ENCODE measurements at places on chromosomes 11 and 22.

- no peak for DNase-seq
These were observed 85.2 kb downstream of the APOL5 start for GRCh38 chr22:35802885-35803284.

DNA sequence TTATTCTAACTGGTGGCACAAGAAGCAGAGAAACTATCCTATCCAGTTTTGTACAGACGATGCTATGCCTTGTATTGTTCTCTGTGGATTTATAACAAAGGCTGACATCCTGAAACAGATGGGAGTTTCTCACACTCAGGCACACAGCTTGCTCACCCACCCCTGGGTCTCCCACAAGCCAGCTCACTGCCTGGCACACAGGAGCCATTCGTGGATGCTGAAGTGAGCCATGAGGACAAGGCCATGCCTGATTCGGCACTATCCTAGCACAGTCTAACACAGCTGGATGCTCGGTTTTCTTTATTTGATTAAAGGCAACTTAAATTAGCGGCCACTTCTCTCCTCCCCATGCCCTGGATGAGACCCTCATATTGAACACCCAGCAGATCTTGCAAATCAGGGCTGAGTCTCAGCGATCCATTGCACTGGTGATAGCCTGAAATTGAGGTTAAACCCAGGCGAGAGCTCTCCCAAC lies 25.7 kb upstream of the TMPRSS4 start:
- DNase-seq: no peak

GRCh38 chr22:38868886-38869381 lies 3.1 kb downstream of the CBX6 start:
- DNase-seq: peak; percentile 79

GRCh38 chr11:128714881-128715280 lies 21.0 kb downstream of the FLI1 start:
- DNase-seq: no peak

GRCh38 chr11:86916330-86916729 lies 38.9 kb downstream of the FZD4 start:
- DNase-seq: no peak

DNA sequence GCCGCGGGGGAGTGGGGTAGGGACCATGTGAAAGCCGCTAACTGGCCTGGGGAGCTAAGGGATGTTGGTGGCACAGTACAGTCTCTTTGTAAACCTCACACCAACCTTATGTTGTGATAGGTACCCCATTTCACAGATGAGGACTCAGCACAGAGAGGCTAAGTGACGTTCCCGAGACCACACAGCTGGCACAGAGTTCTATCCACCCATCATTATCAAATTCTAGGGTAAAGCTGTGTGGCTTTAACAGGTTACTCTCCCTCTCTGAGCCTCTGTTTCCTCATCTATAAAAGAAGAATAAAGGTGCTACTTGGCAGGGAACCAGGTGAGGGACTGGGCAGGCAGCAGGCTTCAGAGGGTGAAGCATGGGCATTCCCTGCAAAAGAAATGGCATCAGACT lies 1.4 kb upstream of the GDPD5 start:
- no peak for DNase-seq

DNA sequence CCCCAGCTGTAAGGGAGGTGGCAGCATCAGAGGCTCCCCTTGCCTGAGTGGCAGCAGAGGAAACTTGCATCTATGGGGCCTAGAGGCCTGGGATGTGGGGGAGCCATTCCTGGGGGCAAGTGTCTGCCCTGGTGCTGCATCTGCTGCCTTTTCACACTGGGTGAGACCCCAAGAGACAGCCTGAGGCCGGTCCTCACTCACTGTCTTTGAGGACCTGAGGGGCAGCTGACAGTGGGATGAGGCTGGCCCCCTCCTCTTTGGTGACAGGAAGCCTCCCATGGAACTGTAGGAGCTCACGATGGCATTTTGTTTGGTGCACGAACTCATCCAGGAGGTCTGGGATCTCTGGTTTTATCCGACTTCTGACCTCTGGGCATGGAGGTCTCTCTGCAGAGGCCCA lies 82.2 kb upstream of the PRODH start:
- DNase-seq: no peak

DNA sequence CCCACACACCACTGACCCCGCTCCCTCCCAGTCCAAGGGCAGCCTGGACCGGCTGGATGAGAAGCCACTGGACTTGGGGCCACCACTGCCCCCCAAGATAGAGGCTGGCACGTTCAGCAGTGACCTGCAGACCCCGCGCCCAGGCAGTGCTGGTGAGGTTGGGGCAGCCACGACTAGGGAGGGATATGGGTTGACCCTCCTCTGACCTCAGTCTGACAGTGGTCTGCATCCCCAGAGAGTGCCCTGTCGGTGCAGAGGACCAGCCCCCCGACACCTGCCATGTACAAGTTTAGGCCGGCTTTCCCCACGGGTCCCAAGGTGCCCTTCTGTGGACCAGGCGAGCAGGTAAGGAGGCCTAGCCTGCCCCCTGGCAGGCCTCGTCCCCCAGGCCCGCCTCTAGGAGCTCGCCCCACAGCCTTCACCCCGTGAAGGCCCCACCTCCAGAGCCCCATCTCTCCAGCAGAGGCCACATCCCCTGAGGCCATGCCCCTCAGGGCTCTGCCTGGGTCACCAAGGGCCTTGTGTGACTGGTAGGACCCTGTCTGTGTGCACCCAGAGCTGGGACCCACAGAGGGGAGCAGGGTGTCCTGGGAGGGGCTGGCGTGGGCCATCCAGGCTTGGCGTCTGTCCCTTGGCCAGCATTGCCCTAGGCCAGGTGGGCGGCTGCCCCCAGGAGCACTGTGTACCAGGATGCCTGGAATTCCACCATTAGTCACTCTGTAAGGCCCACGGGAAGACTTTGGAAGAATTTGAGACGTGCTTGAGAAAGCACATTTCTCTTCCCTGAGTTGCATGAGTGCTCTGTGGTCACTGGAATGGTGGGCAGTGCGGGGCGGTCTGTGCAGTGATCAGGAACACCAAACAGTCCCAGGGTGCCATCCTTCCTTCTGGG lies 9.4 kb downstream of the CCDC188 start:
- DNase-seq: no peak

- DNase-seq: no peak
These were observed 16.1 kb downstream of the APLP2 start for GRCh38 chr11:130085671-130086290.

- no peak for DNase-seq
These were observed 17.2 kb upstream of the BMAL1 start for GRCh38 chr11:13260201-13260962.

GRCh38 chr11:8313504-8314090 lies 49.9 kb upstream of the LMO1 start:
- no peak for DNase-seq

GRCh38 chr11:27455667-27456066 lies 16.9 kb downstream of the LGR4 start:
- DNase-seq: no peak

DNA sequence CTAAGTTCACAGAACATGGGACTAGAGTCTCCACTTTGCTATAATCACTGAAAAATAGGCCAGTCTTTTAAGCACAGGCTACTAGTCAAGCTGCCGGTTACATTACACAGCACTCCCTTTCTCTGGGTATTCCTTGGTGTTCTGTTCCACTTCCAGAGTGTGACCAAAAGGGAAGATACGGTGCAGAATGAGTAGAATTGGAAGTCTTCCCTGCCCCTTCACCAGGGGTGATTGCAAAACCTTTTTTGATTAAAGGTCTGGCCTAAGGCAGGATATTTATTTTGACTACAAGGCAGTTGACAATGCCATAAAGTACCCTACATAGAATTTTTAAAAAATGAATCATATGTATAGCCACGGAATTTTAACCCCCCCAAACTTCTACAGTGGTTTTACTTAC lies 59.6 kb upstream of the ADORA2A start:
- no peak for DNase-seq

DNA sequence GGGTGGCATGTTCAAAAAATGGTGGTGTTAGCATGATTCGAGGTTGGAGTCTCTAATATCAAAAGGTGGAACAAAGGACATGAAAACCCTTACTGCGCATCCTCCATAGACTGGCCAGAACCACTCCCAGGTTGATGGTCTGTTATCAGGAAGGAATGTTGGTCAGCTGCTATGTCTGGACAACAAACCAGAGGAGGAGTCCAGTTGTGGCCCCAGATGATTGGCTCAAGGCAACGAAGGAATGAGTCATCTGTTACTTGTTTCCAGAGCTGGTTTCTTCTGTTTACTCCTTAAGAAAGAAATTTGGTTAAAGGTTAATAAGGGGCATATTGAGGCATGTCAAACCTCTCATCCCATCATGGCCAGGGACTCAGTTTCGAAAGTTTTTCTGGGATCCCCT lies 56.8 kb upstream of the GRIA4 start:
- no peak for DNase-seq

DNA sequence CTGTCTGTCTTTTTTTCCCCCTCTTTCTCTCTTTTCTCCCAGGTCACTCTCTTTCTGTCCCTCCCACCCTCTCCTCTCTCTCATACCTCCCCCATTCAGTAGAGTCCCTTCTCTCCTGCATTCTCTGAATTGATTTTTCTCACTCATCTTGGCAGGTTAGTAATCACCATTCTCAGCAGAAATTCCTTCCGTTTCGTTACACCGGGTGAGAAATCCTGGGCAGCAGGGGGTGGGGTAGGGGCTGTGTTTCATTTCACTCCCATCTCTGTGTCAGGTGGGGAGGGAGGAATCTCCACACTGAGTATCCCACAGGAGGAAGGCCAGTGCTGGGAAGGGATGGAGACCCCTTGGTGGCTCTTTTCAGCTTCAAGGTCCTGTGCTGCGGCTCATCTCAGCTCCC lies 253.5 kb downstream of the MIAT start:
- no peak for DNase-seq

- DNase-seq: no peak
These were observed 4.2 kb downstream of the GRAMD1B start for GRCh38 chr11:123434262-123434661.

- DNase-seq: no peak
These were observed 69.7 kb upstream of the SEPTIN5 start for GRCh38 chr22:19644314-19645223.

GRCh38 chr11:87259736-87260135 lies 222.0 kb downstream of the TMEM135 start:
- no peak for DNase-seq

DNA sequence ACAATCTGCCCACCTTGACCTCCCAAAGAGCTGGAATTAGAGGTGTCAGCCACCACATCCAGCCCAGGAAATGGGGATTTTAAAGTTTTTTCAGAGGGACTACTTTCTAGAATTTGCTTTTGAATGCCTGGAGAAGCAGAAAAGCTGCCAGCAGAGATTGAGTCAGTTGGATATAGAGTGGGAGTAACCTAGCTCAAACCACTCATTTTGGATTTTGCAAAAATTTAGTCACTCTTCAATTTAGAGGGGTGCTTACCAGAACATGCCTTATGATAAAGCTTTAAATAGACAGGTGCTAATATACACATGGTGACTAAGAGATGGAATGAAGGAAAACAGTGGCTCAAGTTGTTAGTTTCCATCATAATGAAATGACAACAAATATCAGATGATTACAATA lies 26.5 kb upstream of the PSMA1 start:
- no peak for DNase-seq

- DNase-seq: no peak
These were observed 379 bp upstream of the RAB38 start for GRCh38 chr11:88175569-88176075.

GRCh38 chr11:31326470-31327148 lies 42.9 kb downstream of the DCDC1 start:
- no peak for DNase-seq

DNA sequence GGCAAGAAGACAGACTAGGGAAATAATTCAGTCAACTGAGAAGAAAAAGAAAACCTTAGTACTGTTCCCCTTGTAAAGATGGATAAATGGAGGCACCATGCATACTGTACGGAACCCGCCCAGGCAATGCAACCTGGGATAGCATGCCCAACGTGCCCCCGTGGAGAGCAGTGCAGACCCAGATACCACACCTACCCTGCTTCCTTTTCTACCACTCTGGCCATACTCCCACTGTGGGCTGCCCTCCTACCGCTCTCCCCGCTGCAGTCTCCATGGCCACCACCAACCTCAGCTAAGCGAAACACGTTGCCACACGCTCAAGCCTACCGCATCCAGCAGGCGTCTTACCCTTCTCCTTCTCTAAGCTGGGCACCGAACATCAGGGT lies 117.4 kb upstream of the SERPIND1 start:
- DNase-seq: no peak

- DNase-seq: no peak
These were observed 19.6 kb upstream of the KCNJ11 start for GRCh38 chr11:17408026-17408425.

- DNase-seq: peak; percentile 55
These were observed 22.4 kb upstream of the MYH9 start for GRCh38 chr22:36409911-36410756.

DNA sequence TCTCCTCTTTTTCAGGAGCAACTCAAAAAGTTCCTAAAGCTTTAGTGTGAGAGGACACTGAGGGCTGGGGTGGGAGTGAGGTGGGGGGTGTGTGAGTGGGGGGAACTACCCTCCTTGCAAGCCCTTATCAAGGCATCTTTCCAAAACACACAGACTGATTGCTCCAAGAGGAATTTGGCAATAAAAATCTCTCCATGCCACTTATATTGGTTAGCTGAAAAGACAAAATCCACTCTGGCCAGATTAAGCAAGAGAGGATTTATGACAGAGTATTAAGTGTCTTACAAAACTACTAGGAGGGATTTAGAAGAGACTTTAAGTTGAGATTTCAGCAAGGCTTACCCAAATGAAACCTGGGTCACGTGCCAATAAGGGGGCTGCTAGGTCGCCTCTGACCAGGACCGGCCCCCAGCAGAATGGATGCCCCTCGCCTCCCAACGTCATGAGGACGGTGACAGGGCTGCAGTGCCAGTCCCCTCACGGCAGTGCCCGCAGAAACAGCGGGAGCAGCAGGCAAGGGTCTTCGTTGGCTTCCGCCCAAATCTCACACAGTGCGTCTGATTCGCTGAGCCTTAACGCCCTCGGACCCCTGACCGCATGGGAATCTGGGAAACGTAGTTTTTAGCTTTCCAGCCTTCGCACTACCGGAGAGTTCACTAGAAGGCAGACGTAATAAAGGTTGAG lies 22.1 kb upstream of the CTR9 start:
- no peak for DNase-seq

DNA sequence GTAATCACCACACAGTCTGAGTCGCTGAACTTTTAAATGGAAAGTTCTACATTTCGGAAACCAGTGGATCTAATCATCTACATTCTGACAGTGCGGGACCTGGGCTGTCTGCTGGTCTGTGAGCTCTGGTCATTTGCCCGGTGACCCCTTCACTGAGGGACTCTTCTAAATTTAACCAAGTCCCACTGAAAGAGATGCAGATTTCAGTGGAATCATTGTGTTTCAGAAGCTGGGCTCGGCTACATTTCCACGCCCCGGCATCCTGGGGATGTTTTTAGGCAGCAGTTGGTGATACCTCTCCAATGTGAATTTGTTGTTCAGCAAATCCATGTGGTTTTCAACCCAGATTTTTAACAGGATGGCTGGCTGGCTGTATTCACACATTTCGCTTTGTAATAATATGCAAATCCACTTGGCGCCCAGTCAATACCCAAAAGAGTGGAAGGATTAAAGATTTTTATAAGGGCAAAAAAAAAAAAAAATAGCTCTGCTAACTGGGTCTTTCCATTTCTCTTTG lies 145.5 kb upstream of the RASSF10 start:
- no peak for DNase-seq

GRCh38 chr11:69337211-69337721 lies 43.3 kb downstream of the MYEOV start:
- DNase-seq: peak; percentile 19
